Activated naive CD4-positive, alpha-beta T cell treated with anti-CD3 and anti-CD28 coated beads, Interleukin-2, amount 50 U/mL, for 16 hours (primary cell): ENCODE measurements at places on chromosomes 4 and X.

DNA sequence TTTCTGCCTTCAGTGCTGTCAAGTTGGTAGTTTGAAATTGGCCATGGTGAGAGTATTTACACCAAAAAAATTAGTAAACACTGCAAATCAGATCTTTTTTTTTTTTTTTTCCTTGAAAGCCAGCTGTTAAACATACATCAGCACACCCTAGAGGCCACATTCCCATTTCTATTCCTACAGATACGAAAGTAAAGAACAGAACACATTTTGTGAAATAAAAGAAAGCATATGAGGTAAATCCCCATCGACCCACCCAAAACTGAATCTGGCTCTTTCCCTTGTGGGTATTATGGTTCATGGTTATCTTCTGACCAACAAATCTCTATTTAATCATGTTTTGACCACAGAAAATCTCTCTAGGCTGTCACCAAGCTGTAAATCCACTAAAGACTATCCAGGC is 41.8 kb upstream of the AP1AR start:
- DNase-seq, result no peak

DNA sequence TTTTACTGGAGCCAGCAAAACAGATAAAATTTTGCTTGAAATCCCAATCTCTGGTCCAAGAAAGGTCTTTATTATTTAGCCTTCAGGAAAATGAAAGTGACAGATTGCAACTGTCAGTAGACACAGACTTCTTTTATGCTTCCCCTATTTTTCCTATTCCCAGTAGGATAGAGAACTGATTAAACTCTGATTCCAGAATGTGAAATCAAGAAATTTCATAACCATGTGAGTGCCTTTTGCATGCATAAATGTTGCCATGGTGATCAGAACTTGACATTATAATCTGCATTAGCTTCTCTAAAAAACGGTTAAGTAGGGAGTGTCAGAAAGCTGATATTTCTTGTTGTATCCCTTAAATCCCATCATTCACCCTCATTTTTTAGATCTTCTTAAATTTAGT is 255.2 kb upstream of the GABRA2 start:
- DNase-seq, result no peak

DNA sequence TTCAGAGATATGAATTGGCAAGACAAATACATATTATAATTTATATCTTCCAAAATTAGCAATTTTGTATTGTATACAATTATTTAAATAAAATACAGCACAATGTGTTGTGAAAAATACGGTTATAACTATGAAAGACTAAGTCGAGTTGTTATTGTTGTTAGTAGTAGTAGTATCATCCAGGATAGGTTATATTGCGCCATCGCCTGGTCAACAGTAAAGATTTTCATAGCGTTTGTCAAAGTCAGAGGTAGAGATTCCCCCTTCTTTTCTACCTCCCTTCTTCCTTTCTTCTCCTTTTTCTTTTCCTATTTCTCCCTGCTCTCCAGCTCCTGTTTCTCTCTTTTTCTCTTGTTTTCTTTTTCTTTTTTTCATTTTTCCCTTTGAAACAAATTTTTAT is 499.1 kb upstream of the EPHA5 start:
- DNase-seq, result no peak

GRCh38 chr4:69765751-69766150 is 5.3 kb upstream of the SULT1B1 start:
- DNase-seq, result no peak

- DNase-seq, result no peak
Observed at GRCh38 chrX:56798866-56799758, 70.1 kb downstream of the NBDY start.
